Uterus (tissue), 4 donors: ENCODE measurements at places on chromosomes 5 and 9.
A peak's percentile ranks its signal among the peaks of the same experiment; 100 is the strongest.

DNA sequence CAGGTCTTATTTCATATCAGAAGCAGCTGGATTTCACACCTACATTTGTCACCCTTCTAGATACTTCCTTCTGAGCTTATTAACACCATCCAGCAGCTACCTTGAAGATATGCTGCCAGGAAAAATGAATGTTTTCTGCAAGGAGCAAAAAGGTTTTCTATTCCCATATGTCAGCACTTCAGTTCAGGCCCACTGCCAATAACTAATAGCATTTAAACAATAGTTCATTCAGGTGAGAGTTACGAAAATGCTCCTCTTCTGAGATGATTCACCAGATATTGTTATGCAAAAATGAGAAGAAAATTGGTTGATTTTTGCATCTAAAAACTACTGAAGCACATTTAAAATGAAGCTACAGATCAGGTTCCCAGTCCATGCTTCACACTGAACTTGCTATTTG is 56.4 kb upstream of the ISL1 start:
- DNase-seq, result no peak

DNA sequence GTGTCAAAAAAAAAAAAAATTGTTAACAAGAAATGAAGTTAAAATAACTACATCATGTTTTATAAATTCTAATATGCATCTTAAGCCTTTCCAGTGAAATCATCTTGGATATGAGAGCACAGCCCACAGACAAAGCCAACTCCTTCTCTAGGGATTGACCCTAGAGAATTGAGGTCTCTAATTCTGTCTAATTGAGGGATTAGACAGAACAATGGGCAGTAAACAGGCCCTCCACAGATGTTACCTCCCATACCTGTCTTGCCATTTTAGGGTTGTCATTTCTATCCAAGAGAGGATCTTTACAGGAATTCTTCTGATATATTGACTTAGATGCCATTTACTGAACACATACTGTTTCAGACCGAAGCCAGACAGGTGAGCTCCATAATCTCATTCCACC is 42.3 kb downstream of the NSG2 start:
- DNase-seq, result no peak

DNA sequence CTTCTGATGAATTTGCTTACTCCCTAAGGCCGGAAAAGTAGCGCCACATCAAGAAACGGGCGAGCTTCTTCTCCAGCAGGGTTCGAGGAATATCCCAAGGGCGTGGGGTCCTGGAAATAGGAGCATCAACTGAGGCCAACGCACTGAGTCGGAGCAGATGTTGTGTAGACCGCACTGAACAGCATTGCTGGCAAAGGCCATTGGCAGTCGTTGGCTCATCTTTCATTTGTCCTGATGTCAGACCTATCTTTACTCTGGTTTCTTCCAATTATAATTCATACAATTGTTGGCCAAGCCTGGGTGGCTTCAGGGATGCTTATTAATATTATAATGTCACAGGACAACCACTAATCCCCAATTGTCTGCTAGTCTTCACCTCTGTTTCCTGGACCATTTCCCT is 26.5 kb downstream of the ZBTB34 start:
- DNase-seq, result no peak

DNA sequence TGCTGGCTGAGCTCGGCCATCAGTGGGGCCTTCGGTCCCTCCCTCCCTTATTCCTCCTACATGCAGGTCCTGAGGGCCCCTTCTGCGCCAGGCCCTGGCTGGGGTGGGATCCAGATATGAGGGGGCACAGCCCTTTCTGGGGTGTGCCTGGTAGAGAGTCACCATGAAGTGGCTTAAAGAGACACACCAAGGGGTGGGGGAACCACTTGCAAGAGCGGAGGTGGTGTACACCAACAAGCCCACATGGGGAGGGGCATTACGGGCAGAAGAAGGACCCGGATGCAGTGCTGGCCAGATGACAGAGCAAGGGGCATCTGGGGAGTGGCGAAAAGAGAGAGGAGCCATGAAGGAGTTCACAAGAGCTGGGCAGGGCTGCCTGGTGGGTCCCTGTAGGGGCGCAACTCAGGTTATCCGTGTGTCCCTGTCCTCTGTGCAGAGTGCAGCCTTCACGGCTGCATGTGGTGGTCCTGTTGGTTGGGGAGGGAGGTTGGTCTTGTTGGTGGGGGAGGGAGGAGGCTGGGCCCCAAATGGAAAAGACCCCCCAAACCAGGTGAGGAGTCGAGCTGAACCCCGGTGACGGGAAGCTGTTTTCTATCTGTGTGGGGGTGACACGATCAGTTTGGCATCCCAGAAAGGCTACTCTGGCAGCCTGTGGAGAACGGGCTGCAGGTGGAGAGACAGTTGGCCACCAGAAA is 158.1 kb downstream of the DAB2IP start:
- no peak for DNase-seq

DNA sequence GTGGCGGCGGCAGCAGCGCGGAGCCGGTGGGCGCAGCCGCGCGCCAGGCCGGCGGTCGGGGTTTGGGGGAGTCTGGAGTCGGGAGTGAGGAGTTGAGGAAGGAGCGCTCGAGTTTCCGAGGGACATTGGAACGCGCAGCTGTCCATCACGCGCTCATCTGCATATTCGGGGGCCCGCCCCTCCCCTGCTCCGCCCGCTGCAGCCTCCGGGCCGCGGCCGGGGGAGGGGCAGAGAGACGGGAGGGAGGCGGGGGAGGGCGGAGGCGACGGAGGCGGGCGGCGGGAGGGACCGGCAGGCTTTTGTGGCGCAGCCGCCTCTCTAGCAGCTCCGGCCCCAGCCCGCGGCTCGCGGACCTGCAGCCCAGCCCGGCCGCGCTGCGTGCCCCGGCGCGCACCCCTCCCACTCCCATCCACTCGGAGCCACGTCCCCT is at the start of gene IRX2:
Gene IRX2, minus strand, starts transcription at position 86 of the 430 bp plus-strand sequence. CDS start 264 bp downstream, outside the sequence.
- no peak for DNase-seq

DNA sequence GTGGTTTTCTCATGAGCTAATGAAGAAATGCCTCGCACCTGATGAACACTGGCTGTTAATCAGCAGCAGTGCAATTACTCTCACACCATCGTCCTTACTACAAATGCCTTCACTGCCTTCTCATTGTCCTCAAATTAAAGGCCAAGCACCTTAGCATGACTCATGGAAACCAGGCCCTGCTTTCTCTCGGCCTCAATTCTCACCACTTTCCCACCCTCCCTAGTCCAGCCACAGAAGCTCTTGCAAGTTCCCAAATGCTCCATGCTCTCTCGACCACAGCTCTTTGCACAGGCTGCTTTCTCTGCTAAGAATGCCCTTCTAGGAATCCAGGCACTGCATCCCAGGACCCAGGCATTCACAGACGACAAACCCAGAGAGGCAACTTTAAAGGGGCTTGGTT is 94.6 kb upstream of the KLF4 start:
- no peak for DNase-seq

- DNase-seq, result no peak
Measured at GRCh38 chr9:136002215-136002614, 41.0 kb upstream of the UBAC1 start.

- DNase-seq, result no peak
Measured at GRCh38 chr9:70400107-70400892, 14.2 kb downstream of the KLF9 start.

DNA sequence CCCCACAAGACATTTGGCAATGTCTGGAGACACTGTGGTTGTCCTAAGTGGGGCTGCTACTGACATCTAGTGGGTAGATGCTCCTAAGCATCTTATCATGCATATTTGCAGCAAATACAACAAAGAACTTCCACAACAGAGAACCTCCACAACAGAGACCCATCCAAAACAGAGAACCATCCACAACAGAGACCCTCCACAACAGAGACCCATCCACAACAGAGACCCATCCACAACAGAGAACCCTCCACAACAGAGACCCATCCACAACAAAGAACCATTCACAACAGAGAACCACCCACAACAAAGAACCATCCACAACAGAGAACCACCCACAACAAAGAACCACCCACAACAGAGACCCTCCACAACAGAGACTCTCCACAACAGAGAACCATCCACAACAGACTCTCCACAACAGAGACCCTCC is 32.8 kb downstream of the ARPC5L start:
- DNase-seq, result no peak

- DNase-seq, result no peak
Measured at GRCh38 chr9:29203244-29203930, 1630.1 kb upstream of the C9orf72 start.

GRCh38 chr5:104635227-104635626 is 1072.6 kb upstream of the NUDT12 start:
- no peak for DNase-seq

GRCh38 chr9:123763910-123764588 is 165.9 kb downstream of the DENND1A start:
- no peak for DNase-seq

DNA sequence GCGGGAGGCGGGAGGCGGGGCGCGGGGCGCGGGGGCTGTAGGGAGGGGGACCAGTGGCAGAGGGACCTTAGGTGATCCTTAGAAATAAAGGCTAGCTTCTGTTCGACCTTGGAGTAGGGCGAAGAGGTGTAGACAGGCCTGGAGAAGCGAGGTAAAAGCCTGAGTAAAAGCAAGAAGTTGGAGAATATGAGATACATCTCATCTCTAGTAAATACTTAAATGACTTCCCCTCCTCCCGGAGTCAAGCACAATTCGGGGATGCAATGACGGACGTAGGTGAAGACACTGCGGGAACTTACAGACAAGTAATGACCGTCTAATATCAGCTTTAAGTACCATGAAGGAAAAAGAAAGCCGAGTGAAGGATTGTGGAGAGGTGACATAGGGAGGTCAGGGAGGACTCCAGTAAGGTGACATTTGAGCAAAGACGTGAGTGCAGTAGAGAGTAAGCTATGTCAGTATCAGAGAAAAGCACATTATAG is 466 bp downstream of the SMC2 start:
- DNase-seq, result no peak

- peak; percentile 60 for DNase-seq
Measured at GRCh38 chr9:121557581-121558447, 58.2 kb upstream of the GGTA1 start.

GRCh38 chr9:119088002-119088547 is 281.2 kb downstream of the BRINP1 start:
- DNase-seq, result no peak

DNA sequence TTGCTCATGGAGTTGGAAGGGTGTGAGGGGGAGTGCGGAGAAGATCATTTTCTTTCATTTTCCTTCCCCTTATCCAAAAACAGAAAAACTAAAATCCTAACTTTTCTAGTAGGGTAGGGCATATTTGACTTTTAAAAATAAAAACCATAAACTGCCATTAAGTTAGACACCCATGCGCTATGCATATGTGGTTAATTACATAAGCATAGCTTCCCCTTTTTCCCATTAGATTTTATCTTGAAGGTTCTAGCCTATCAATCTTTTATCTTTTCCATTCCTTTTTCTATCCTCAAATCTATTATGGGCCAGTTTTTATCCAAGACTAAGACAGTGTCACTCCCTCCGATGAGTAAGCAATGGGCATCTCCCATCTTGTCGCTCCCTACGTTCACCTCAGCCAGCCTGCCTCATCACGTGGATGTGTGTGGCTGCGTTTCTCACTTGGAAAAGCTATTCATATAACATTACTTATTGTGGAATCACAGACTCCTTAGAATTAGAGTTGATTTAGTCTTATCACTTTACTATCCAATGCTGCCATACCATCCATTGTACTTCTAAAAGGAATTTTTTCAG is 49.2 kb downstream of the PCSK5 start:
- DNase-seq, result no peak

DNA sequence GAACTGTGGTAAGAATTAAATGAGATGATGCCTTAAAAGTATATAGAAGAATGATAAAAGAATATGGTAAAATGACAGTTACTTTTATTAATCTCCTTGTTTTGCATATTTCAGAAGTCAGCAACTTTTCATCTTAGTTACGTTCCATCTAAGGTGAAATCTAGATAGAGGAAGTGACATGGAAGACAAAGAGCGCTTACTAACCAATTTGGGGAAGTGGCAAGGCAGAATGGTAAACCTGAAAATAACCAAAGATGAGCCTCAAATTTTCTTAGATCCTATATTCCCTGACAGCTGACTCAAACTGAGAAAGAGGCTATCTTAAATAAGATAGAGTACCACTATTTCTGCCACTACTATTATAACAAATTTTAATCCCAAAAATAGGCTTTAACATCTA is 52.5 kb downstream of the FGF10 start:
- DNase-seq, result no peak

DNA sequence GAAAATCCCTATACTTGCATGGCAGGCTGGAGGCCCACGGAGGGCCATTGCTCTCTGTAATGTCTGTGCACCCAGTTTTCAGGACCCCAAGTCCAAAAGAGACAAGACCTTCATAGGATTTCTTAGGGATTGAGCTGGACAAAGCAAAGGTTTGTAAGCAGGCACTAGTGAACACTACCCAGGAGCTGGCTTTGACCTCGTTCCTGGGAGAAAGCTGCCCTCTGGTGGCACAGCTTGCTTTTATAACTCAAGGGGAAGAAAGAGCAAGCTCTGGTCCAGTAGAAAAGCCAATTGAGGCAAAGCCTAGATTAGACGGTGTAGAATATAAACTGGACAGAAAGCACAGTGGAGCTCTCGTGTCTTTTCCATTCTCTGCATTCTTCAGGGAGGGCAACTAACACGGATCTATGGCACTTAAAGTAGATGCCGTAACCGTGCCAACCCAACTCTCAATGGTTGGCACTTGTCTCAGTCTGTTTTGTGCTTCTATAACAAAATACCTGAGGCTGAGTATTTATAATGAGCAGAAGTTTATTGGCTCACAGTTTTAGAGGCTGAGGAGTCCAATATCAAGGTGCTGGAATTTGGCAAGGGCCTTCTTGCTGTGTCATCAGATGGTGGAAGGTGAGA is 7.9 kb downstream of the GABRP start:
- DNase-seq, result no peak

- DNase-seq, result no peak
Measured at GRCh38 chr5:79702606-79703380, 13.2 kb downstream of the CMYA5 start.

DNA sequence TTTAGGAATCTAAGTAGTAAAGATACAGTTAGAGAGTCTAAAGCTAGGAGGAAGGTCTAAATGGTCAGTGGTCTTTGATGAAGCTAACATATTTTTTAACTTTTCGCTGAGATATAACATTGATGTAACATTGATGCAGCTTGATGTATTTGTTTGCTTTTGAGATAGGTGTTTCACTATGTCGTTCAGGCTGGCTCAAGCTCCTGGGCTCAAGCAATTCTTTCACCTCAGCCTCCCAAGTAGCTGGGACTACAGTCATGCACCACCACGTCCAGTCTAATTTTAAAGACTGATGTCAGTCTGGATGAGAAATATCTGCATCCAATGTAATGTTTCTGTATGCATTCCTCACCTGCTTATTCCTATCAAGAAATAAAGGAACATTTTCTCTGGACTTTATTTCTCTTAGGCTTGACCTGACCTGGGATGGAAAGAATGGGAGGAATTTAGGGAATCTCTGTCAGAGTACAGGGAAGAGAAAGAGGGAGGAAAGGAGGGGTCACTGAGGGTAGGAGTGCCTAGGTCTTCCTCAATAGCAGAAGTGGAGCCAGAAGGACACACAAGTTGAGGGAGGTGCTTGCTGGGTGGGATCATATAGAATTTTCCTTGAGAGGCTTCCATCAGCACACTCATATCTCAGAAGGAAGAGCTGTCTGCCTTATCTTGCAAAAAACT is 101.5 kb upstream of the GPBP1 start:
- DNase-seq, result no peak

- DNase-seq, result no peak
Measured at GRCh38 chr5:78190402-78190801, 104.1 kb downstream of the AP3B1 start.
